ENCODE measurements at places on chromosomes 12 and 14.

DNA sequence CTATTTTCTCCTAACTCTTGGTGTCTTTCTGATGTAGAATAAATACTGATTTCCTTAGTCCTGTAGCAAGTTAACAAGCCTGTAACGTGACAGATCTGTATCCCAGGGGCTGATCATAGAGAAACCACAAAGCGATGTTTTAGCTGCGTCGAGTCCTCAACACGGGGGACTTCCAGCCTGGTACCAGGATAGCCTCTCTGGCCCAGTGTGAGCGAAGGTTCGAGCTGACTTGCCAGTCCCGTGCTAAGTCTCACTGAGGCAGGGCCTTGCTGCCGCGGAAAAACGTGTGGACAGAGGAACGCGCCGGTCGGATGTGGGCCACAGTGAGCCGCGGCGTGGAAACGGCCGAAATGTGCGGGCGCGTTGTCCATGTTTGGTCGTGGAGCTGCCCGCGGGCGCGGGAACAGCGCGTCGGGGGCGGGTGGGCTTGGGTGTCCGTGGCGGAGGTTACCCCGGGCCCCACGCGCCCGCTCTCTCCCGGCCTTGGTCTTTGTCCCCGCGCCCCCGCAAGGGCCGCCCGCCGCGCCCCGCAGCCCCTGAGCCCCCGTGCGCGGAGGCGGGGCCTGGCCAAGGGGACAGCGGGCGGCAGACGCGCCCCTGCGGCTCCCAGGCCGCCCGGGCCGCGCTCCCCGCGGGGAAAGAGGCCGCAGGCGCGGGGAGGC lies 531 bp upstream of the EML1 start:
- no peak for DNase-seq

DNA sequence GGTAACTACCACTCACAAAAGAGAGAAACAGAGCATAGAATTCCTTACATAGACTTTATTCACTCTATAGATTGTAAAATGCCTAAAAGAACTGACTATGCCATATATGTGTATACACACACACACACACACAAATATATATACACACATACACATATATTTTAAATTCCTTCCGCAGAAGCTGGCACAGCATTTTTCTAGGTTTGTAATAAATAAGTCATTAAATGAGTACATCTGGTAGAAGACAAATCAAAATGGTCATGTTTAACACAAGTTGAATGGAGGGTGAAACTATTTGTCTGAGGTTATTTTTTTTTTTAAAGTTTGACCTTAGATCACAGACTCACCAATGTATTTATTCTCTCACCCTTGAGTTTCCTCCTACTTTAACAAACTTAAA lies 58.2 kb downstream of the CCER1 start:
- no peak for DNase-seq

DNA sequence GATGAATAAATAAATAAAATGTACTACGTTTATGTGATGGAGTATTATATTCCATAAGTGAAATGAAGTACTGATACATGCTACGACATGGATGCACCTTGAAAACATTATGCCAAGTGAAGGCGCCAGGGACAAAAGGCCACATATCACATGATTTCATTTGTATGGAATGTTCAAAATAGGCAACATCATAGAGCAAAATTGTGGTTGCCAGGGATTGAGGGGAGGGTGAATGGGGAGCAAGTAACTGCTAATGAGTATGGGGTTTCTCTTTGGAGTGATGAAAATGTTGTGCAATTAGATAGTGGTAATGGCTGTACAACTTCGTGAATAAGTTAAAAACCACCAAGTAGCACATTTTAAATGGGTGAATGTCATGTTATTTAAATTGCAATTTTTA lies 132.8 kb downstream of the SLC38A4 start:
- DNase-seq = no peak

GRCh38 chr12:2735432-2735831 lies 59.3 kb upstream of the FKBP4 start:
- DNase-seq = no peak

GRCh38 chr12:82873951-82874350 lies 187.2 kb downstream of the TMTC2 start:
- DNase-seq = no peak

DNA sequence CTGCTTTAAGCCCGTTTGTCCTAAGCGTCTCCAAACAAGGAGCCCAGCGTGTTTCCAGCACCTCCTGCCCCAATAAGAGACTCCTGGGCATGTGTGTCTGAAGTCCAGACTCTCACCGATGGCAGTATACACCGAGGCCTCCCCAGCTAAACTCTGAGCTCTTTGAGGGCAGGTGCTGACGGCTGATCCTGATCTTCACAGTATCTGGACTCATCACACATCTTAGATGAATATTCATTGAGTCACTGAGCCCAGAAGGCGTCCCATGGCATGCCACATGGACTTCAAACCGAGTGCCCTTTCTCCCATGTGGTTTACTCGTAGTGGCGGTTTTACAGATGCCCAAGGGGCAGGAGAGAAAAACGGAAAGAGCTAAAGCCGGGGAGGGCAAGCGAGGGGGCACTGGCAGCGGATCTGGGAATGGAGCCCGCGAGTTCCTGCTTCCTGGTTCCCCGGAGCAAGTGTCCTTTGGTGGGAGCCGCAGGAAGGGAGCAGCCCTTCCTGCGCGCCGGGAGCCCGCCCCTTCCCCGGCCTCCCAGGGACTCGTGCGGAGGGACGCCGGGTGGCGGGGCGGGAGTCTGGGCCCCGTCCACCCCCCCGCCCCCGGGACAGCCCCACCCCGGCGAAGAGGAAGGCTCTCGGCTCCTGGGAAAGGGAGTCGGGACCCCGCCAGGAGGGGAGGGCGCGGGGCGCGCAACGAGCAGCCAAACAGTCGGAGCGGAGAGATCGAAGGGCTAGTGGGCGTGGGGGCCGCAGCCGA lies 585 bp upstream of the TEAD4 start:
- no peak for DNase-seq

- no peak for DNase-seq
Observed at GRCh38 chr12:66713984-66714383, 35.1 kb upstream of the GRIP1 start.

GRCh38 chr14:61511558-61511948 lies 183.8 kb upstream of the HIF1A start:
- no peak for DNase-seq

DNA sequence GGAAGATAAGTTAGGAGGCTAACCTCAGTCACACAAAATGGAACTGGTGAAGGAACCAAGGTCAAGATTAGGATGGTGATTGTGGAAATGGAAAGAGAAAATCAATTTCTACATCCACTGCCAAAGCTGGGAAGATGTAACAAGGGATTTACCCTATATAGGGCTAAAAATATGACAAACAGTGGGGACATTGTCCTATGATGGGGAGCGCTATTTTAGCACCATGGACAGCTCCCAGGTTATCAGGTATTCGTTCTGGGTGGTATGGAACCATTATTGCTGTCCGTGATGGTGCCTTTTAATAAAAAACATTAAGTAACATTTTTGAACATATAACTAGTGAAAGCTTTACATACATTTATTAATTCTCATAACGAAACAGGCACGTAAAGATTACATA lies 124.0 kb downstream of the NDUFA12 start:
- DNase-seq = peak; percentile 18

DNA sequence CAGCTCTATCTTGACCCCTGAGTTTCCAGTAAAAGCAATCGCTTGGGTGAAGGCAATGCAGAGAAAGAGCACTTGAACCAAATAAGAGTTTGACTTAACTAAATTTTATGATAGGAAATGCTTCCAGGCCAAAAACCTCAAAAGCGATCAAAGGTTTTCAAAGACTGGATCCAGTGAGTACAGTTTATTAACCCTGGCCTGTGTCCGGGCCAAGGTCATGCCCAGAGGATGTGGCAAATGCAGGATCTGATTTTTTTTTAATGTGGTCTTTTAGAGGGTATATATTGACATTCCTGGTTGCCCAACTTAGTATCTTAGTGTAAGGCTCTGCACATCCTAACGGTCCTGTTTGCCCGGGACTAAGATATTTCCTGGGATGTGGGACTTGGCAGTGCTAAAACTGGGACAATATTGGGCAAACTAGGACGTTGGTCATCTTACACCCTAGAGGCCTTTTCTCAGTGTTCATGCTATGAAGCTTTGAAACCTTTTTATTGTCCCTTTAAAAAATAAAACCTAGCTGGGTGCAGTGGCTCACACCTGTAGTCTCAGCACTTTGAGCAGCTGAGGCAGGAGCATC lies 40.1 kb upstream of the TMED10 start:
- no peak for DNase-seq

- no peak for DNase-seq
Observed at GRCh38 chr14:35072226-35072625, 26.2 kb downstream of the FAM177A1 start.

GRCh38 chr14:22448035-22448904 lies 140.8 kb downstream of the DAD1 start:
- no peak for DNase-seq

DNA sequence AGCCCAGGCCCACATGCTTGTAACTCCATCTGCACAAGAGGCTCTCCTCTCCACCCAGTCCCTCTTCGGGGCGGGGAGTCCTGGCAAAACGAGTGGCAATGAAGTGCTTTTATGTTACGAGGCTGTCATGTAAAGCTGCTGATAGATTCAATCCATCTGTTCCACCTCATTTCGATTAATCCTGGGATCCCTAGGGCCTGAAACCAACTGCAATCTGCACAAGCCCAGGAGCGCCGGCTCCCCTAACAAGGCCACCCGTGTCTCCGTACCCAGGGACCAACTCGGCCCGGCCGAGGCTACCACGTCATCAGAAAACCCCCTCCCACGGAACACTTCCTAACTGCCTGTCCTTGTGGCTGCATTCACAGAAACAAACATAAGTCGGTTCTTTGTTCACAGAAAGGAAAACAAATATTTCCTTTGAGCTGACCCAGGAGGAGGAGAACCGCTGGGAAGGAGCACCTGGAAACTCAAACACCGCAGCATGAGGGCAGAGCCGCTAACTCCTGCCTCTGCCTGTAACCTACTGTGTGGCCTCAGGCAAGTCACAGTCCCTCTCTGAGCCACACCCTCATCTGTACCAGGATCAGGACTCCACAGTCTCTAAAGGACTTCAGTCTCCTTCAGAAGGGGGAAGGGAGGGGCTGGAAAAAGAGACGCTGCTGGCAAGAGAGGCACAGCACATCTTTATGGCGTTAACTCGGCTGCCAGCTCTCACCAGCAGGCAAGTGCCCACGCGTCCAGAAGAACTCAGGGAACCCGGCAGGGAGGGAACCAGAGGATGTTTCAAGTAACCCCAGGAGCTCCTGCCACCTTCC lies 47.8 kb downstream of the CCDC88C start:
- DNase-seq = no peak

DNA sequence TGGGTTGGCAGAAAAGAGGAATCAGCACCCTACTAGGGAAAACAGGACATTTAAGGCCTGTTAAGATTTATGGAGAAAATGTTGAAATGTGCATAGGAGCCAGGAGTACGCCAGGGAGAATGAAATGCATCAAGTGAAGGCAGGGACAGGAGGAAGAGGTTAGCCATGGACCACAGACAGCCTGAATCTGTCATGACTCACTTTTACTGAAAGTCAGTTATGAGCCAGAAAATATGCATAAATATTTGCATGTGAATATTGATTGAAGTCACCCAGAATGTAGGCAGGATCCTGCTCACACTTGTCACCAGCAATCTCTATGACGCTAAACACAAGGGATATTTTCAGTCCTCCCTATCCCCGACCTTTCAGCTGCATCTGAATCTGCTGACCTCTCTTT lies 25.1 kb upstream of the CDK17 start:
- DNase-seq = no peak

DNA sequence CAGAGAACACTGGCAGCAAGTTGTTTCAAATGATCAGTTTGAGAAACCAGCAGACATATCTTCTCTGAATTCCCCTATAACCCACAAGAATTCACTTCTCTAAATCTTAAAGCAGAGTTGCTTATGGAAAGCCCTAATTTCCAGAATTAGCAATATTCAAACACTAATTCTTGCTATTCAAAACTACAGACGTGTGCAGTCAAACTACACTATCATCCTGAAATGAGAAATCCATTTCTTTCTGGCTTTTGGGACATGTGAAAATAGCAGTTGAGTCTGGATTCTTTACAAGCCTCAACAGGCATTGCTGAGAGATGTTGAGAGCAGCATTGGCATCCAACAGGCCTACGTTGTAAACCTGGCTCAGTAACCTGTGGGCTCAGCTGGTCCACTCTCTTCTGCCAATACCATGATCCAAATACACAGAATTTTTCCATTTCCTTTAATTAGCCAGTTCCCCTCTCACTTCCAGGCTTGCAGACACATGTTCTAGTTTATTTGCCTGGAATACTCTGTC lies 74.6 kb upstream of the TMTC1 start:
- DNase-seq = no peak

GRCh38 chr14:65470404-65470880 lies 57.9 kb downstream of the FUT8 start:
- no peak for DNase-seq

- no peak for DNase-seq
Observed at GRCh38 chr12:14261861-14262260, 103.6 kb upstream of the ATF7IP start.

DNA sequence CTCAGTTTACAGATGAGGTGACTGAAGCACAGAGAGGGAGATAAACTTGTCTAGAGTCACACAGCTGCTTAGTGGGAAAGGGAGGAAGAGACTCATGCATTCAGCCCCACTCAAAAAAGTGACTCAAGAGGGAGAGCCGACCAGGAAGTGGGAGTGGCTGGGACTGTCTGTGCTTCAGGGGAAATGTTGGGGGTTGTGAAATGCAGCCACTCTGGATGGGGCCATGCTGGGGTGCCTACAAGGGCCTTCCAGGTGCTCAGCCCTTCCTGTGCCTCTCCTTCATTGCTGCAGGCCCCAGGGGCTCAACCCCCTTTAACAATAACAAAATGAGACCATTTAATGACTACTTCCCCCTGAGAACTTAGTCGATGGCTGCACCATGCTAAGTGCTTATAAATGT lies 41.8 kb downstream of the CACNA1C start:
- DNase-seq = no peak

DNA sequence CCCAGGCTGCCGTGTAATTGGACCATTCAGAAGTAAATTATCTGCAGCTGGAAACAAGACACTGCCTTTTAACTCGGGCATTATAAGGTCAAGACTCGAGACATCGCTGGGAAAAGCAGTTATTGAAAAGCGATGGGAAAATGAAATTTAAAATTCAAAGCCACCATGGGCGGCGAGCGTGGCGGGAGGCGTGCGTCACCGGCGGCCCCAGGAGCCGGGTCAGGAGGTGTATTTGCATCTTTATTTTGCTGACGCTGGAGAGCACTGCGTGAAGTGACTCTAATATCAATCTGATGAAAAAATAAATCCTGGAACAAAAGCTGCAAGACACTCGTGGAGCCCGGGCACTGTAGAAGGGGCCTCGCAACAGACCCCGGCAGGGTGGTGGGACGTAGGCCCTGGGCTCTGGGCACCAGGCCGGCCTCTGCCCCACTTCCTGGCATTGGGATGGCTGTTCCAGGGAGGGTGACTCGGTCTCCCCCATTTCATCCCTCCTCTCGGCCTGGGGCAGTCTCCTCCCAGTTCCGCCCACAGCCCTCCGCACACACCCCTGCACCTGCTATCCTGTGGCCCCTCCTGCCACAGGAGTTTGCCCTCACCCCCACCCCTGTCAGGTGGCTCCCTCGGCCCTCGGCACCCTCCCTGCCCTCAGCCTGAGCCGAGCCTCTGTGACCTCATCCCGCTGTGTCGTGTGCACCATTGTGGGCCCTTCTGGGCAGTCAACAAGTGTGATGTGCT lies 196.2 kb downstream of the KIF26A start:
- DNase-seq = no peak

Measured in SK-N-MC (cell line).